ENCODE measurements at places on chromosomes 3 and 15.

- no peak for DNase-seq
These were observed 93.1 kb downstream of the ATP10A start for GRCh38 chr15:25770031-25770430.

DNA sequence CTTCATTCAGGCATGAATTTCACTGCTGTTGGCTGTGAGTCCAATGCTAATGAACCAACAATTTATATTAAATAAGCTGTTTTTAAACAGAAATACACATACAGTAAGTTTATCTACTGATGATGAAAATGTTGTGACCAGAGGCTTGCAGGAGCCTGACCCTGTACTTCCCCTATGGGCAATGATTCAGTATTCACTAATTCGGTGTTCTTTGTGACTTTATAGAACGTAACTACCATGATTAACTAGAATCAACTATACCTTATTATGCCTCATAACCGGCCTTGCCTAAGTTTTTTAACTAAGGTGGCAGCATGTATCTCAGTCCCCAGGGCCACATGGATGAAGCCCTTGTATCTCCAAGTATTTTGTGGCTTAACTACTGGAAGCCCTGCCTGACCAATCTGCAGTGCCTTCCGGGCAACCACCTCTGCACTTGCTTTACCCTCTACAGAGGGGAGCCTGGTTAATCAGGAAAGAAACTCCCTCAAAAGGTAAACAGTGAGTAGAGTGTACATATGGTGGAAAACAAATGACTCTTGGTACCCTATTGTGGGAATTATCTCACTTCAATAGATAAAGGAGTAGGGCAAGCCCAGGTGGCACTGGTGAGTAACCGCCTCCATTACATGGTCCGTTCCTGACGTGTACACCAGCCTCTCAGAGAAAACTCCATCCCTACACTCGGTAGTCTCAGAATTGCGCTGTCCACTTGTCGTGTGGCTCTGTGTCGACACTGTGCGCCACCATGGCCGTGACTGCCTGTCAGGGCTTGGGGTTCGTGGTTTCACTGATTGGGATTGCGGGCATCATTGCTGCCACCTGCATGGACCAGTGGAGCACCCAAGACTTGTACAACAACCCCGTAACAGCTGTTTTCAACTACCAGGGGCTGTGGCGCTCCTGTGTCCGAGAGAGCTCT, 11.6 kb upstream of the CLDN18 start:
- DNase-seq, result no peak

DNA sequence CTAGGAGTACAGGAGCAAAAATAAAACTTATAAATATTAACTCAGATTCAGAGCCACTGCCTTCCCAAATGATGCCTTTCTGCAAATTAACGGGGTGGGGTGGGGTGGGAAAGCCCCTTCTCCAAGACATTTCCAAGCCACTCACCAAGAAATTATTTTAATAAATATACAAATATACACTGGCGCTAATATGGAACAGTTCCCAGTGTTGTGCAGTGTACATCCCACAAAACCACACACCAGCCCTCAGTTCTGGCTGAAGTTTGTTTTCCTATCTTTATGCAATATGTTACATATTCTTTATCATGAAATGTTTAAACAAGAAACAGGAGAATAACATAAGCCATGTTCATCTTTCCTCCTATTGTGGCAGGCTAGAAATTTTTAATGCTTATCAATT, 53.0 kb upstream of the GYG1 start:
- DNase-seq, result no peak

DNA sequence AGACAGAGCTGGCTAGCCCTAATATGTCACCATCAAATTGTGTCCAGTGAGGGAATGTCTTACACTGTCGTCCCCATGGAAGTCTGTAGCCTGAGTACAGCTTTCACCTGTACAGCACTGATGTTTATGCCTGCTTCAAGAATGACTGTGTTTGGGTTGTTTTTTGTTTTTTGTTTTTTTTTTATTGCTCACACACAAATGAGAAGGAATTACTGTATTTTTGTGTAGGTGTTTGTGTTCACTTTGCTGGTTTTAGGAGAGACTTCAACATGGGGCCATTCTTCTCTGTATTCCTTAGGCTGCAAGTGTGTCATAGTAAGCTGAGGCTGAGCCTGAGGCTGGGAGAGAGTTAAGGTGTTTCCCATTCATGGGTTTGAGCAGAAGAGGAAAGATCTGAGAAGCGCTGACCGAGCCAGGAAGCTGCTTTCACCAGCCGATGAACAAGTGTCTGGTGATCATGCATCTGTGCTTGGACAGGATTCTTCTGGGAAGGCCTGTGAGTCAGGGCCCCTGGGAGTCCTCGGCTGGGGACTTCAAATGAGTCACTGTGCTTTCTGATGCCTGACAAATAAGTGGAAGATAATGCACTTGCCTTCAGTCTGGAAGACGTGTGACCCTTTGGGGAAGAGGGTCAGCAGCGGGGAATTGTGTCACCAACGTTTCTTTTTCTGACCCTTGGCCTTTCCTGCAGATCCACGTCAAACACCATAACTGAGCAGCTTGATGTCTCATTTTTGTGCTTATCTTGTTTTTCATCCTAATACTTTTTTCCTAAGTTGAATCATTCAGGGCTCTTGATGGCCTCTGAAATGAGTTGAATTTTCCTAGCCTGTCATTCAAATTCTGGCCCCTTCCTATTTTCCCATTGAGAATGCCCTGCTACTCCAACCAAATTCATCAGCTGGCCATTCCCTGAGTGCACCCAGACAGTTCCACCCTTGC, 36.7 kb upstream of the ZBTB38 start:
- peak; percentile 91 for DNase-seq

DNA sequence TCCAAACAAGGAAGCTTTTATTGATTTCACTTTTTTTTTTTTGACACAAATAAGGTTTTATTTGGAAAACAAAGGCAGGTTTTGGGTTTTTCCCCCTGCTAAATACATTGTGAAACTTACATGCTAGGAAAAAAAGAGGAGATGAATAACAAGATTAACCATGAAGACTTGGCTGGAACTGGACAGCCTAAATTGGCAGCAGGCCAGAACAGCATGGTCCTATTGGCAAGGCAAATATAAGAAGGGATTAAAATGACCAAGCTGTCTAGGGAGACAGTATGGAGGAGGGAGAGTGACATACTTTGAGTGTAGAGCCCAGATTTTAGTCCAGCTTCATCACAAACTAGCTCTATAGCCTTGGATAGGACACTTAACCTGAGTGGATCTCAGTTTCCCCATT, 63.9 kb upstream of the BBX start:
- no peak for DNase-seq

- no peak for DNase-seq
These were observed 290.4 kb upstream of the STT3B start for GRCh38 chr3:31242026-31242960.

DNA sequence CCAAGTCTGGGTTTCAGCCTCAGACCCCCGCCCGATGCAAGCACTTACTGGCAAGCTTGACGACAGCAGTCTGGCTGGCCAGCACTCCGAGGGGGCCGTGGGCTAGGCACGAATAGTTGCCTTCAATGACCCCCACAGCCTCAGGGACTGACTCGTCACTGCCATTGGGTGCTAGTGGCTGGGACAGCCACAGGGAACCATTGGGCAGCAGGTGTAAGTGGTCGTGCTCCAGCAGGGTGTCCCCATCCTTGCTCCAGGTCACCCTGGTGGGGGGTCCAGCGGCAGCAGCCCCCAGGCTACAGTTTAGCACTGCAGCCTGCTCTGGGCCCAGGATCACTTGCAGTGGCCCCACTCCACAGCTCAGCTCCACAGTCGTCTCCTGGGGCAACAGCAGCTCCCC, 11.8 kb downstream of the IGDCC4 start:
- no peak for DNase-seq

- no peak for DNase-seq
These were observed 19.7 kb upstream of the PRSS50 start for GRCh38 chr3:46737329-46737731.

GRCh38 chr3:194322678-194323211, 28.4 kb downstream of the CPN2 start:
- no peak for DNase-seq

- no peak for DNase-seq
These were observed 928.0 kb upstream of the ALCAM start for GRCh38 chr3:104438706-104439105.

GRCh38 chr3:141875893-141876380, 506 bp upstream of the ATP1B3 start:
- DNase-seq, result peak; percentile 18

- no peak for DNase-seq
These were observed at the start of gene APEH for GRCh38 chr3:49673715-49674496. Gene APEH, plus strand, starts transcription at chr3:49674351. Its CDS starts 51 bp downstream, at chr3:49674402.

DNA sequence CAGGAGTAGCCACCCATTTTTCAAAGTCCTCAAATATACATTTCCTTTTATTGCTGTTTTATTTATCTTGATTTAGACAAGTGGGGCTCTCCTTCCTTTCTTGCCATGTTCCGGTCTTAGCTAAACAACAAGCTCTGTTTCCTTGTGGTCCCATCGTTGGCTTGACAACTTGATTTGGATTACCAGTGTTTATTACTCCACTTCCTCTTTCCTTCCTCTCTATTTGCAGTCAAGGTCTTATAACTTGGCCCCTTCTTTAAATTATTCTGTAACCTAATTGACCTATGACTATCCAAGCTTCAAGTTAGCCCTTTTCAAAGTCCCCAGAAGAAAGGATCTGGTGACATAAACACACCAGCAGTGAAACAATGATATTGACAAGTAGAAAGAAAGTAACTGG, 130.6 kb upstream of the STT3B start:
- no peak for DNase-seq

DNA sequence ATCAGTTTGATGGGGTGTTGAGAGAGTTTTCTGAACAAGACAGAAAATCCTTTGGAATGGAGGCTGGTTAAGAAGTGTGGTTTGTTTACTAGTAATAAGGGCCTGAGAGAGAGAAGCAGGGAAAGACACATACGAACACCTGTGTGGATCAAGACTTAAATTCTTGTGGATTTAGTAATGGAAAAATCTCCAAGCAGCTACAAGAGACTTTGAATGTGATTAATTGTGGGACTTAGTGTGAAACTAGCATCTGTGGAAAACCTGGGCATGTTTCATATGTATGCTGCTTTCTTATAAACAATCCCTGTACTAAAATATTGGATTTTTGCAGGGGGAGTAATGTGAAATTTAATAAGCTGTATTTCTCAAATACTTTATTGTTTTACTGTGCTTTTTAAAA, 399.1 kb downstream of the SI start:
- no peak for DNase-seq

DNA sequence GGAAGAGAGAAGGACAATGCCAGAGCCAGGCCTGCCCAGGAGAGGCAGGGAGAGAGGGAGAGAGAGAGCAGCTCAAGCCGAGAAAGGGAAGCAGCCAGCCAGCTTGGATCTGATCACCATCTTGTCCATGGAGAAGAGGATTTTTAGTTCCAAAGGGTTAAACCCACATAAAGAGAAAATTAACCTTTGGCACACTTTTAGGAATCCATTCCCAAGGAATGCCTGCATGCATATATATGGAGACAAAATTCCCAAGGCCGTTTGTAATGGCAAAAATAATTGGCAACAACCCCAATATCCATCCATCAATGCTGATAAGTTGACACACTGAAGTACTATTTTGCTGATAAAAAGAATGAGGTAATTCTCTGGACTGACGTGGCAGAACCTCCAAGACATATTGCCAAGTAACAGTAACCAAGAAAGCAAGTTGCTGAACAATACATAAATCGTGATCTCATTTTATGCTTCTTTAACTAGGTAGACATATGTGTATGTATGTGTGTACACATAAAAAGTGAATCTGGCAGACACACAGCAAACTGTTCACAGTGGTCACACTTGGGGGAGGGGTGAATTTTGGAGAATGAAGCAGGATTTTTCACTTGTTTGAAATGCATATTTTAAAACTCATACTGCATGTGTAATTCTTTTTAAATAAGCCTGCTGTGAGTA, 7.5 kb upstream of the STRA6 start:
- DNase-seq, result no peak

DNA sequence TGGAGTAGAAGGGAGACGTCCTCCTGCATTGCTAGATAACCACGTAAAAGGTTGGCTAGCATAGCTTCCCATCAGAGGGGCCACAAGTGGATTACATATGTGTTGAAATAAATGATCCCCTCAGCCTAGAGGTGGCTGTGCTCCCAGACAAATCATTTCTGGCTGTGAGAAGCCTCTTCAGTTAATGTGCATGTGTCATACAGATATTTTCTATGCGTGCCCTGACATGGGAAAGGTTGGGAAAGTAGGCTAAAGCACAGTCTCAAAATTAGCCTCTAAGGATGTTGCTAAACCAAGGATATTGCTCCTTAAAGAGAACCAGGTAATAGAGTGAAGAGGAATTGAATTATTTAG, 17.8 kb downstream of the USP3 start:
- no peak for DNase-seq

- DNase-seq, result no peak
These were observed 213.1 kb downstream of the RPLP1 start for GRCh38 chr15:69665641-69666111.

GRCh38 chr15:97817276-97817890, 143.1 kb upstream of the ARRDC4 start:
- DNase-seq, result no peak

DNA sequence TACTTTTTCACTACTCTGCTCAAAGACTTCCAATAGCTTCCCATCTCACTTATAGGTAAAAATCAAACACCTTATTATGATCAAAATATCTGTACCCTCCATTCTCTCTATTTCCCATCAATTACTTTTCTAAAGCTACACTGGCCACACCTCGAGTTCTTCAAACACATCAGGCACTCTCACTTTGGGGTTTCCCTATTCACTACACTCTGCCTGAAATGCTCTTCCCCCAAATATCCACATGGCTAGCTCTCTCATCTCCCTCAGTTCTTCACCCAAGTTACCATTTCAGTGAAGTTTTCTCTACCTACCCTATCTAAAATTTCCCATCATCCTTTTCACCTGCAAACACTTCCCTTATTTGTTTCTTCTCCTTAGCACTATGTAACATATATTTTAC, 14.8 kb downstream of the UBE3A start:
- no peak for DNase-seq

DNA sequence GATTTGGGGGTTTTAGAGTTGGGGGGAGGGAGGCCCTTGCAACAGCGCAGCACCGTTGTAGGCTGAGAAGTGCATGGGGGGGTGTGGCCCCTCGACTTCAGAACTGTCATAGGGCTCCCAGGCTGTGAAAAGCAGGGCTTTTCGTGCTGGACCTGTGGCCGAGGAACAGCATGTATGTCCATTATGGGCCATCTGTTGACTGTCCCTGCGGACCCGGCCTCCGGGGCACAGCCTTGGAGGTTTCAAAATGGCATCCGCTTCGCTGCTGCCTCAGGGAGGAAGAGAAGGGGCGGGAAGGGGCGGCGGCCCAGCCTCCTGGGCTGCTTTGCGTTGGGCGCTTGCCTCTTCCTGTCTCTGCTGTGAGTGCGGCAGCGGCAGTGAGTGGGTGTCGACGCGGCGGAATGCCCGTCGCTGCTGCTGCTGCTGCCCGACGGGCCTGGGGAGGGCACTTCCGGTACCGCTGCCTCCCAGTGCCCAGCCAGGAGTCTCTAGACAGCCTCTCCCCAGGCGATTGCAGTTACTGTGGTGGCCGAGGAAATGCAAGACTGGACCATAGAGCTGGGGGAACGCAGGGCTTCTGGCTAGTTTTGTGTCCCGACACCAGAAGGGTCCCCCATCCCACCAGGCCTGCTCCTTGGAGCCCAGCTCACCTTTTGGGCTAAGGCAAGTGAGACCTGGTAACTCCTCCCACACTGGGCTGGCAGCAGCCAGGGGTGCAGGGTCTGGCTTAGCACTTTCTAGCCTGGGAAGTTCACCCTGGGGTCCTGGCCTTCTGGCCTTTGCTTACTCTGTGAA, 1.9 kb downstream of the GNAI2 start:
- peak; percentile 67 for DNase-seq
